ENCODE measurements at places on chromosomes 1 and 21.

DNA sequence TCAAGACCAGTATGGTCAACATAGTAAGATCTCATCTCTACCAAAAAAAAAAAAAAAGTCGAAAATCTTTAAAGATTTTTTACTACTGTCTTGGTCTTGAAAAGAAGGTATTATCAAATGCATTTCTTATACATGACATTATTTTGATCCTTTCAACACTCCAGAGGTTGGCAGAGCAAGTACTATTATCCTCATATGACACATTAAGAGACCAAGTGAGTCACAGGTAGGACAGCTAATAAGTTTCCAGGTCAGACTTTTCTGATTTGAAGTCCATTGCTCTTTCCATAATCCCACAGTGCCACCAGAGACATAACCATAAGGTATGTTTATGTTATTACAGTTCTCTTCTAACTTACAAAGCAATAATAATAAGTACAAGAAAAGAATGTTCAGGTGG, 15.2 kb downstream of the DBT start:
- DNase-seq = no peak

GRCh38 chr1:193111641-193112090, 6.5 kb upstream of the GLRX2 start:
- no peak for DNase-seq

- DNase-seq = no peak
Observed at GRCh38 chr1:235881930-235882700, 15.4 kb upstream of the LYST start.

DNA sequence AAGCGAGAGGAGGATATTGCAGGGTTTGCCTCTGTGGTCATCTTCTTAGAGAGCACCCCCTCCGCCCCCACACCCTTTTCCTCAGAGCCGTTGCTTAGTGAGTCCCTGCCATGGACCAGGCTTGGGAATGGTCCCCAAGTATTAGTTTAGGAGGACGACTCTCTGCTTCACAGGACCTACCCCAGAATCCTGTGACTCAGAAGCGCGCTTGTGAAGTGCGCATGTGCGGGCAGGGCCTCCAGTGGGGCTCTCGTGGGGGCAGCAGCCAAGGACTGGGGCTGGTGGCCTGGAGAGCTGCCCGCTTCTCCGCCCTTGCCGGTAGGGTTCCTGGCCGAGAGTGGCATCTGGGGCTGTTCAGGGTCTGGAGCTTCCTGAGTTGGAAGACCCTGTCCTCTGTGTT, 37.3 kb upstream of the HMGN1 start:
- DNase-seq = no peak

- no peak for DNase-seq
Observed at GRCh38 chr1:168386492-168386891, 105.8 kb downstream of the TBX19 start.

GRCh38 chr1:198083549-198083948, 73.2 kb upstream of the NEK7 start:
- no peak for DNase-seq

GRCh38 chr1:14245954-14246353, 352.5 kb upstream of the KAZN start:
- DNase-seq = no peak

DNA sequence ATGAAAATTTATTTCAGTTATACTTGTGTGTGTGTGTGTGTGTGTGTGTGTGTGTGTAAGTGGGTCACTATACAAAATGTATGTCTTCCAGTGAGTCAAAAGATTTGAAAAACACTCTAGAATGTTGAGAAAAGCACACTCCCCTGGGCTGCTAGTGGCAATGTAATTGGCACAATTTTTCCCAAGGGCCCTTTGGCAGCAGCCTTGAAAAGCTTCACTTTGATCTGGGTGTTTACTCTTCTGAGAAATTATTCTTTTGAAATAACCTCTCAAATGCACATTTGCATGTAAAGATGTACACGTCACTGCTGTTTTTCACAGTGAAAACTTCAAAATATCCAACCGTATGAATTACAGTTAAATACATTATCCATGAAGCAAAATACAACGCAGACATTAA, 22.1 kb upstream of the SLC44A3 start:
- DNase-seq = no peak

DNA sequence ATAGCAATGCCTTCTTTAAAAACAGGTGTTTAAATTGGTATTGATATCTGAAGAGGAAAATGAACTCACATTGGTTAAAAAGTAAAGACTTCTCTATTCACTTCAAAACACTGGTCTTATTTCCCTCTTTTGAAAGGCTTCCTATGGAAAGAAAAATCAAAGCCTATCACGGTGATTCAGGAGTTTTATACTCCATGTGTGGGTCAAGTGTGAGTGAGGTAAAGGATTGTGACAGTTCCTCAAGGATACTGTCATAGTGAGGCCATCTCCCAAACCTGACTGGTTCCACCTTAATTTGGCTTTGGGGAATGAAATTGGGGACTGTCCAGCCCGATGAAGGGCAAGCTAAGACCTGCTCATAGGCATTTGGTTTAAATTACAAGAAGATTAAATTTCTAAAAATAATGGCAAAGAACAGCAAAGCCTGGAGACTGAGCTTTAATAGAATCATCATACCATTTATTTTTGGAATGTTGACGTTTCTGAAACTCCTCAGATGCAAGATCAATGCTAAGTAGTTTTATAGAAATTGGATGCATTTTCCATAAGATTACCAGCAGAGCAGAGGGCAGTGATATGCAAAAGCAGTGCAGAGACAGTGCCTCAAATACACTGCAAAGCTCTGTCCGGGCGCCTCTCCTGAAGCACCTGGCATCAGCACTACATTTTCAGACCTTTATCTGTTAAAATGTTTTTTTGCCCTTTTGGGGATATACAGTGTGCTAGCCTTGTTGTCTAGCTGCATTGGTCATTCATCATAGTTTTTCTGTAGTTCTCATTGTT, 302.1 kb upstream of the SGIP1 start:
- no peak for DNase-seq

DNA sequence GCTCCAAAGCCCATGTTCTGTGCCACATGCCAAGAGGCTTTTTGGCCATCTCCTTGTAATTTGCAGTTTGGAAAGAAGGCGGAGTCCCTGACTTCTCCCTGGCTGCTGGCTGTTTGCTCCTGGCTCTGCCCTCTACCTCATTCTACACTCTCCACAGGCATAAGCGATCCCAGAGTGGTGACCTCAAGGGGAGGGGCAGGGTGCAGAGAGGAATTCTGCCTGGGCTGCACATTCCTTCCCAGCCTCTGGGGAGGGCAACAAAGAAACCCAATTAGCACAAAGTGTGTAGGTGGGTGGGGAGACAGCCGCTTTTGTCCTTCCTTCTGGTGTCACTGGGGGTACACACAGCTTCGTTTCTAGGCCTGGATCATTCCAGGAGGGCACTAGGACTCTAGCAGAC, 95.3 kb downstream of the HIVEP3 start:
- no peak for DNase-seq

- DNase-seq = no peak
Observed at GRCh38 chr1:182438326-182438725, 11.6 kb upstream of the RGSL1 start.

- no peak for DNase-seq
Observed at GRCh38 chr1:210292231-210292871, 36.4 kb upstream of the HHAT start.

- no peak for DNase-seq
Observed at GRCh38 chr21:40200946-40201345, 333.7 kb downstream of the PCP4 start.

DNA sequence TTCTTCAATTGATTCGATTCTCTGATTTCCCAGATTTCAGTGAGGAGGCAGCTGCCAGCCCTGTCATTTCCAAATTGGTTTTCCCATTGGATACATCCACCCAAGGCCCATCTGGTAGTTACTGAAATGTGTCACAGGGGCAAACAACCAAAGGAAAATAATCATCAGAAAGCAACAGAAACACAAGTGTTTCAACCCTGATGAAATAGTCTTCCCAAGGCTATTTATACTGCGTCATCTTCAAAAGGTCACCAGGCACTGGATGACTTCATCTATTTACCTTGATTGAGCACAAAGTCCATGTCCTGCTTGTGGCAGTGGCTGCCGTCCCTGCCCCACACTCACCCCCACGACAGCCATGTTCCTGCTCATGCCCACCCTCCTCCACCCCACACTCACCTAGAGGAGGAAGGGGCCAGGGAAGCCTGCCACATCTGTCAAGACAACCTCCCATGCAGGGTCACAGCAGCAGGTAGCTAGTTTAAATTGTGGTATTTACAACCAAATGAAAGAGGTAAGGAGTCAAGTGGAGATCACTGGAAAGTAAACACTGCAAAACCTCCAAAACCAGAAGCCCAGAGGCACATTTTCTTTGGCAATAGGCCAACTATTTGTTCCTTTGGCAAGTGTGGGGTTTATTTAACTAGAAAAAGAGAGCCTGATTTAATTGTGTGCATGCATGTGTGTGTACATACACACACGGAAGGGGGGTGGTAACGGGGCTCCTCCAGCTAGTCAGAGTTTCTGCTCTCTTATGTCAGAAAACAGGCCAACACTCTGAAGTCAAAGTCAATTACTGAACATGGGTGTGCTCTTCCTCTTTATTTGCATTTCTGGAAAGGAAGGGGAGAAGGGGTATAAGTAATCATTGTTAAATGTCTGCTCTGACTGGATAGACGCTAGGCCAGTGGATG, 49.5 kb upstream of the RAB4A start:
- DNase-seq = no peak

DNA sequence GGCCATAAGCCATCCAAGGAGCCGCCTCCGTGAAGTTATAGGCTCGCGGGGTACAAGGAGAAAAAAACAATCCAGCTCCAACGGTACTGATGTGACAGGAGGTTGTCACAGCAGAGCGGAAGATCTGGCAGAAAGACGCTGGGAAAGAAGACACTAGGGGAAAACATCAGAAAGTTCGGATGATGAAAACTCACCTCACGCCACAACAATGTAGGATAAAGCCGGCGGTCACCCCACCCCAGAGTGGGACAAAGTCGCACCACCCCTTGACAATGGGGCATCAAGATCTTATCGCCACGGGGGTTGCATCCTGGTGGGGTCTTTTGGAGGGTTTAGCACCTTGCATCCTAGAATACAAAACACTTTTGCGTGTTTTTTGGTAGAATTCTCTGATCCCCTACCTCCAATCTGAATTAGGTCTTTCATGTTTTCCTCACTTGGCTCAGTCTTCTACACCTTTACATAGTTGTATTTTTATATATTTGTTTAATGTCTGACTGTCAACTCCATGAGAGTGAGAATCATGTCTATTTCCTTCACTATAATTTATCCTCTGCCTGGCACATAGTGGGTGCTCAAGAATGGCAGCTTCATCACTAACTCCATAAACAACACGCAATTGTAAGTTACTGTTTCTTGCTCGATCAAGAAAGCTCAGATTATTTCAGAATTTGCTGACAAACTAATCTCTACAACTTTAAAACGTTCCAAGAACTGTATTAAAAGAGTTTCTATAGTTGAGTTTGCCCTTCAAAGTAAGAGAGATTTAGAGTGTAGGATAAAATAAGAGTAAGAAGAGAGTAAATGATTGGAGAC, 611 bp upstream of the ZSWIM5 start:
- no peak for DNase-seq

- DNase-seq = no peak
Observed at GRCh38 chr1:64093941-64094340, 109.5 kb upstream of the UBE2U start.

GRCh38 chr21:43195121-43196021, 26.6 kb downstream of the CRYAA start:
- no peak for DNase-seq

DNA sequence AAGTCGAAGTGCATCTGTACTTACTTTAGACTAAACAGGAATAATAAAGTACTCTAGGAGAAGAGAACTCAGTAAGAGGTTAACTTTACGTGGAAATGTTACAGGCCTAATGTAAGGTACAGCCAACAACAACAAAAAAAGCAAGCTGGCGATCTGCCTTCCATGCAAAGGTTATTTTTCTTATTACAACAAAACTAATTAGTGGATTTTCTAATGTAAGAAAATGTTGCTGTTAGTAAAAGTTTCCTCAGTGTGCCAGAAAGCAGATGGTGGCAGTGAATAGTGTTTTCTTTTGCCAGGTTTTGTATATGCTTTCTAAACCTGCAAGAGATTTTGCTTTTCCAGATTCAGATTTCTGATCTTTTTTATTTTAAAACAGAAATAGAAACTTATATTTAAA, 179.2 kb downstream of the NFIA start:
- DNase-seq = no peak

- DNase-seq = no peak
Observed at GRCh38 chr1:80657707-80658106, 1143.0 kb upstream of the ADGRL2 start.

- DNase-seq = no peak
Observed at GRCh38 chr1:205690122-205690756, 9.9 kb upstream of the SLC45A3 start.

DNA sequence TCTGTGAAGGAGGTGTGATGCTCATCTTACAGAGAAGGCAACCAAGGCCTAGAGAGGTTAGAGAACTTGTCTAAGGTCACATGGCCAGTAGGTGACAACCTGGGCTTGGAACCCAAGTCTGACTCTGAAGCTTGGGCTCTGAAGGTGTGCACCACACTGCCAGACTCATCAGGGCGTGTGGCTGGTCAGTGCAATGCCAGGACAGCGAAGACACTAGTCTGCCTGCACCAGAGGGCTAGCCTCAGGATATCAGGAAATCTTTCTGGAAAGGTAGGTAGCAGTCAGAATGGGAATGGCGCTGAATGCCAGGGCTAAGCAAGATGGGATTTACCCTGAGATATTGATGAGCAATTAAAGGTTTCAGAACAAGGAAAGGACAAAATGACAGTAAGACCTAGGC, 34.9 kb downstream of the ELK4 start:
- no peak for DNase-seq

- DNase-seq = no peak
Observed at GRCh38 chr1:248739572-248740205, 15.9 kb downstream of the LYPD8 start.

DNA sequence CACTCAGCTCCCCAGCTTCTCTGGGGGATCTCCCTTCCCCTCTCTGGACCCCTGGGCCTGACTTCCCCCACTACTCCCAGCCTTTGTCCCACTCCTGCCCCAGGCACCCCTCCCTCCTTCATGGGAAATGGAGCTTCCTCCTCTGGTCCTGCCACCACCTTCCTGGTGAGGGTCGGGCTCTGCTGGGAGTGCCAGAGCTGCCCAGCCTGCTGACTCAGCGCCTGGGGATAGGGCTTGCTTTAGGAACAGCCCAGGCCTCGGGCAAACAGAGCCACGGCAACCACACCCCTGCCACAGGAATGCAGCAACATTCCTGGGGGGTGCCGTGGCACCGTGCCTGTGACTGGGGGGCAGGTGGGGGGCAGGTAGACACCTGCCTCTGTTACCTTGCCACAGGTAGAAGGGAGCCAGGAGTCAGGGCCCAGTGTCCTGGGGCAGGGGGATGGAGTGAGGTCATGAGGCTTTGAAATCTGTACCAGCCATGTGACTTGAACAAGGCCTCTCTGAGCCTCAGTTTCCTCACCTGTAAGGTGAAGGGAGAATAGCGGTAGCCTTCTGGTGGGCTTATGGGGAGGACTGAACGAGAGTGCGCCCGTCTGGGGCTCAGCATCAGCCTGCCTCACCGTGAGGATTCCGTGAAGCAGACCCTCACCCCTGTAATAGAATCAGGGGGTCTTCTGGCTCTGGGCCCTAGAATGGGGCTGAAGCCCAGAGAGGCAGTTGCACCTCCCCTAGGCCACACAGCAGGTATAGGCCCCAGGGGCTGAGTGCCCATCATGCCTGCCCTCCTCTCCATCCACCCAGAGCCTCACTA, 17.8 kb upstream of the EPHA2 start:
- no peak for DNase-seq

GRCh38 chr1:37954316-37954971, 7.6 kb upstream of the INPP5B start:
- no peak for DNase-seq
